Activated B cell treated with CpG ODN at 0.5 μM for 24 hours (primary cell): ENCODE measurements at places on chromosomes 2 and 18. TPM values are rescaled to one million over a fixed set of nuclear protein-coding genes. Genes with fewer than 3 reads are reported as not detected.

DNA sequence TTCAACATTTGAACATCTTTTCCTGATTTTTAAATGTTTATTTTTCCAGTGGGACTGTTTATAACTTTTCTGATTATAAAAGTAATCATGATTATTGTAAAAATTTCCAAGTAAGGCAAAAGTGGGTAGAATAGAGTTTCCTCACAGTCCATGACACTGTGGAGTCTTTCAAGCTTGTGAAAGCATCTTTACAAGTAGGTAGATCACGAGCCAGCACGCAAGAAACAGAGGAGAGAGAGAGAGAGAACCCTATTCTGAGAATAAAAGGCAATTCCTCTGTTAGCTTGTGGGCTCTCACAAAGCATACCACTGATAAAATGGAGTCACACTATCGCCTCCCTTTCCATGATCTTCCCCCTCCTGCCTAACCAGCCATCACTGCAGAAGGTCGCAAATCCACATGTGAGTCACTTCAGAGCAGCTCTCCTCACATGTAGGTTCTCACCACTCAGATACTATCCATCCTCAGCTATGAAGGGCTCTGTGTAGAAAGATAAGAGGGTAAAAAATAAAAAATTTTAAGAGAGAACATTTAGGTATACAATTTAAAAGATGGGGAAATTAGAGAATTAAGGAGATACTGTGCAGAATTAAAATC is 40.3 kb downstream of the AAK1 start:
- DNase-seq: no peak

- DNase-seq: no peak
Observed at GRCh38 chr2:198394208-198394607, 589.8 kb downstream of the PLCL1 start.

DNA sequence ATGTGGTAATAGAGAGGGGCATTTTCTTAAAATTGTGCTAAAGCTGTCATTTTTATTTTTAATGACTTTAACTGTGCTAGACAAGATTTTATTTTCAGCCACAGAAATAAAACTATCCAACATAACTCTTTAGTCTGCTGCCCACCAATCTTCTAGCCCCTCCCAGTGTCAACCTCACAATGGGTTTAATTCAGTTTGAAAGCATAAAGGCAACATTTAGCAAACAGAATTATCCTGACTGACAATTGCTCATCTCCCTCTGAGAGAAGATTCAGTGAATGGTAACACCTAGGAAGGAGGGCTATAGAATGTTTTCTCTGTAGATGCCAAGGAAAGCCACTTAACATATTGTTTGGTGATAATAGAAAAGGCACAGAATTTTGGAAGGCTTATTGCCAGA is 5.2 kb downstream of the ERMN start:
- DNase-seq: no peak

The MAB21L4 gene
- not detected in 2 replicates for total RNA-seq

GRCh38 chr2:73972846-73973245 is 11.9 kb upstream of the TET3 start:
- no peak for DNase-seq

- no peak for DNase-seq
Observed at GRCh38 chr2:223735659-223736244, 101.6 kb downstream of the AP1S3 start.

DNA sequence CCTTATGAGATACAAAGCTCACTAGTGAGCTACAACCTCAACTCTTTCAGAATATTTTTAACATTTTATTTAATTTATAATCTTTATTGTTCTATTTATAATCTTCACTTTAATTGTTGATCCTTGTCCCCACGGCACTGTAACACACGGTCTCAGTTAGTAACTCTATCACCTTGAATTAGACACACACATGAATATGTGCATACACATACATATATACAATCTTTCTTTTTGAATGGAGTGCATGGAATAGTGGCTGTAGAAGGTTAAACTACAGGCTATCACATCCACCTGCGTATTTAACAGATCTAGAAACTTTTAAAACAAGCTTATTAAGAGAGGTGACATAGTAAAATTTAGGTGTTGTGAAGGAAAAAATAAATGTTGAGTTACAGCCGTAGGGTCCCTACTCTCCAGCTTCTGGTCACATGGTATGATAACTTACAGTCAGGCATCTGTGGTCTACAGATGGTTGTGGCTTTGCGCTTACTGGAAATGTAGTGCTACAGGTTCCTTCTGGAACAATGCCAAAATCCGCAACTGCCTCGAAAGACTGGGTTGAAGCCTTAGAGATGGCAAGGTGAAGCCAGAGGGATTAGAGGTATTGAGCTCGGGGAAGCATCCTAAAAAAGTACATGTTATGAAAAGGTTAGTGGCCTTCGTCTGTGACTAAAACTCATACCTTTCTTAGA is 1324.1 kb upstream of the SLC39A10 start:
- DNase-seq: no peak

The PELI1 gene
- 81.4 and 93.1 TPM in 2 replicates for total RNA-seq

DNA sequence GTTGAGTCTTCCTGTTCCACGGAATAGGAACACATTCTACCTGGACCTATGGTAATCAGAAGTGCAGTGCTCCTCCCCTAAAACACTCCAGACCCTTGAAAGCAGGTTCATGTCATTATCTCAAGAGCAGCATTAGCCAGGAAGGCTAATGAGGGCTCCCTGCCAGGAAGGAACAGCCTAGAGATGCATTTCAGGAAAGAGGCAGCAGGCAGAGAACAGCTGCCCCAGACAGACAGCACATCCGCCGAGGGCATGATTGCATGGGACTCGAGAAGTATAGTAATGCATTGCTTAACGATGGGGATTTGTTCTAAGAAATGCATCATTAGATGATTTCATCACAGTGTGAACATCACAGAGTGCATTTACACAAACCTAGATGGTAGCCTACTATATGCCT is 171.5 kb downstream of the ALK start:
- DNase-seq: no peak

The LONRF2 gene
- 0.09 and 0.17 TPM in 2 replicates for total RNA-seq

GRCh38 chr2:181052523-181052891 is 72.1 kb downstream of the UBE2E3 start:
- no peak for DNase-seq

- DNase-seq: no peak
Observed at GRCh38 chr2:7438855-7439254, 521.6 kb downstream of the RNF144A start.

- DNase-seq: no peak
Observed at GRCh38 chr18:79955302-79956075, 4.0 kb upstream of the SLC66A2 start.

The AGXT gene
- total RNA-seq: not detected in 2 replicates

The PKDCC gene
- total RNA-seq: 0.24 TPM in 1 of 2 replicates, not detected in the other

The DCC gene
- not detected in 2 replicates for total RNA-seq

DNA sequence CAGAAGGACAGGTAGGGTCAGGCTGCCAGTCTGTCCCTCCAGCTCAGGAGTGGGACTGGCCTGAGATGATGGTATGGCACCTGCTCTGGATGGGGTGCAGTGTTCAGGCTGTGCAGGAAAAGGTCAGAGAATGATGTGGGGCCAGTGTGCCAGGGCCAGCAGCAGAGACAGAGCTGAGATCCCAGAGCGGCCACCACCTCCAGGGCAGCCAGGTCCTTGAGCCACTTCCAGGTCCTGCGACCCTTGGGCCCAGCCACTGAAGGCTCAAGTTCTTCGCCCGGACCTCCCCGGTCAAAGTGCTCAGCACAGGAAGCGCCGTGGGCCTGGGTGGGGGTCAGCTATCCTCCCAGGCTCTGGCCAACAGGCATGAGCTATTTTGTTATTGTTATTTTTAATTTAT is 12.1 kb upstream of the ARMC9 start:
- no peak for DNase-seq

DNA sequence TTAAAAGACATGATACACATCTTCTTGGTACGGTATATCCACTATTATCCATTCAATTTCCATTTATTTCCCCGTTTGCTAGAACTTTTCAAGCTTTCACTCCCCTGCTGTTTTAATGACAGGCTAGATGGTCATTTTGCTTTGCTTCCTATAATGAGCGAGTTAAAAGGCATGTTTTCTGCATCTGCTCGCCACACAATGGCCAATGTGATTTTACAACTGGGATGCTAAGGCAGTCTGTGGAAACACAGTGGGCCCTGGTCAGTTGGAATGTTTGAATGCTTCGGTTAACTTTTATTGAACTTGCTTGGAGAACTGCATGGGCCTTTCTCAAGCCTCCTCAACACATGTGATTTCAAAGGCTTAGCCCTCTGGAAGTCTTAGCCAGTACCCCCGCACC is 48.4 kb upstream of the TNP1 start:
- no peak for DNase-seq

The SIGLEC15 gene
- total RNA-seq: not detected in 2 replicates

GRCh38 chr2:241905716-241906377 is 36.3 kb downstream of the RTP5 start:
- peak; percentile 3 for DNase-seq

The NT5DC4 gene
- 1.4 and 2.1 TPM in 2 replicates for total RNA-seq

DNA sequence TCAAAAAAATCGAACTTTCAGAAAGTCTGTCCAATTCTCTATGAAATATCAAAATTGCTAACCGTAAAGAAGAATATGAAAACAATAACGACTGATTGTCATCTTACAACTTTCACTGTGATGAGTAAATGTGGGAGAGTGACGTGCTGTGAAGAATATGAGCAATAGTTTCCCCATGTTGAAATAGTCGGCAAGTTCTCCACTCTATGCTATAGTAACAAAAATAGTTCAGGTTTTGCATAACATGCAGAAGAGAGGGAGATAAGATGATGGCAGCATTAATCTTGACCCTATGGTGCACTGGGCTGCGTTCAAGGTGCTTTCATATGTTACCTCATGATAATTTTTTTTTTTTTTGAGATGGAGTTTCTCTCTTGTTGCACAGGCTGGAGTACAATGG is 196.8 kb upstream of the CYRIA start:
- DNase-seq: no peak

The IL1F10 gene
- not detected in 2 replicates for total RNA-seq

DNA sequence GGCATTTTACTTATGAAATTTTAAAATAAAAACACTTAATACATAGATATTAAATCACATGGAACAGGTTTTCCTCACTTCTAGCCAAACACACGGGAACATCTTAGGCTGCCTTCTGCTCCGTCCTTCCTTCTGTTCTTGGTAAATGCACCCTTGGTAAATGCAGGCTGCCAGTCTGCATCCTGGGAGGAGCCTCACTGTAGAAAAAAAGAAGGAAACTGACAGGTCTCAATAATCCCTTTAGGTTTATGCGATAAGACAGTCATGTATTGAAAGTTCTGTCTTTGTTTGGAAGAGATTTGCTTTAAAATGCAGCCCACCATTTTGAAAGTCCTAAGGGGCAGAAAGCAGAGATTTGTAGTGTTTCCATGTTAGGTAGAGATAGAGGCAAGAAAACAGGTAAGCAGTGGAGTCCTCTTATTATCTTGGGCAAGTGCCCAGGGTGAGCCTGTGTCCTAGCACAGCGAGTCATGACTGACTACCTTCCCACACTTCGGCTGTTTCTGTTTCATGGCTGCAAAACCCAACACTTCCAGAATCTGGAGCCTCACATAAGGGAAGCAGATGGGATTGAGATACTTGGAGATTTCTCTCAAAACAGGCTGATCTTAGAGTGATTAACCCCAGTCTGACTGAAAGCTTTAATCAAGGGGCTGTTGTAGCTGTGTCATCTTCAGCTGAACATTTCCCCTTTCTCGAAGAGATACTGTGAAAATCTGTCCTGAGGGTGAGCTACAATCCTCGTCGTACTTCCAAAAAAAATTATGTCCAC is 131.4 kb upstream of the MAP3K20 start:
- DNase-seq: no peak

GRCh38 chr2:187168720-187169713 is 279.0 kb downstream of the CALCRL start:
- DNase-seq: no peak

GRCh38 chr2:11310212-11310611 is 34.2 kb downstream of the ROCK2 start:
- DNase-seq: no peak

DNA sequence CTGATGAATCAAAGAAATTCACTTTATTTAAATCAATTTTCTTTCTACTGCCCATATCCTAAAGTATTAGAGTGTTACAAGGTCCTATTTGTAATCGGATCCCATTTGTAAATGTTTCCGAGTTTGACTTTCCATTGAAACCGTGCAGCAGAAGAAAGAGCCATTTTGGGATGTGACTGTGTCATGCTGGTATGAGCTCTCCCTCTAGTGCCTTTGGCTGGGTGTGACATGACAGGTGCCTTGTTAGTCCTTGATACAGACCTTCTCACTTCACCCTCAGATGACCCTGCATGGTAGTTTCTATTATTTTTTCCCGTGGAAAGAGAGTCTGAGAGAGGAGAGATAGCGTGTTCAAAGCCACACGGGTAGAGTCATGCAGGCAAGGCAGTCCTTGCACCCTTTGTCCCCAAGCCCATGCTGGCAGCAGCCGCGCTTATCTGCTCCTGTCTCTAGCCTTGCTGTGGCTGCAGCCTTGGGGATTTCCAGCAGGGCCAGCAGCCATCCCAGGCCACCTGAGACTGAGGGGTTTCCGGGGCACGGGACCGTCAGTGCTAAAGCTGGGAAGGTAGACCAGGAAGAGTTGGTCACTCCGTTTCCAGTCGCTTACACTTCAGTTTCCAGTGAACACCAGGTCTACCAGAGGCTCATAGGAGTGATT is 21.4 kb downstream of the CHMP1B start:
- DNase-seq: no peak

DNA sequence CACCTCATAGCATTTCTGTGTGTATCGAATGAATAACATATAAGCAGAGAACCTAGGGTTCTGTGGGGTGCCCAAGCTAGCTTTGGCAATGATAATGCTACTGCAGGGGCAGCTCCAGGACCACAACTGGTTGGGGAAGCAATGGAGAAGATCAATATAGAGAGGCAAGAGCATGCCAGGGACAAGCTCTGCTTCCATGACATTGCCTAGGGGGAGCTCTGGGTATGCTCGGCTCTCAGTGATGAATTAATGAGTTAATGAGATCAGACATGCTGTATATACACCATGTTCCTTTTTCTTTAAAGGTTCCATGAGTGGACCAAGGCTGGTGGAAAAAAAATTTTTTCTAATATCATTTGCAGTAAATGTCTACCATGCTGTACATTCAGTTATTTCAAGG is 618.4 kb downstream of the BCL11A start:
- DNase-seq: no peak

DNA sequence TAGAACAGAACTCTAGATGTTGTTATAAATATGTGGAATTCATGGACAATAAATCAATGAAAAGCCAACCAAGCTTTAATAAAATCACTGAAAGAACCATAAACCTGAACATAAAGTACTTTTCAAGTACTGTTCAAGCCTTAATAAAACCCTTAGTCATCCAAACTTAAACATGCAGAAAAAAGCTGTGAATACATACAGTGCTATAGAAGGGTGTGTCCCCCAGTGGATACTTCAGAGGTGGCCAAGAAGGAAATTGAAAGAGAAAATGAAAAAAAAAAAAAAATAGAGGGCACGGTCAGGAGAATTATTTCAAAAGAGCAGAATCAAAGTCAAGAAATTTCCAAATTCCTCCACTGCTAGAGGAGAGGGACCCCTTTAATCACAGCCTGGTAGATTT is 141.1 kb downstream of the SP100 start:
- no peak for DNase-seq
